ENCODE measurements at places on chromosomes 11 and 22.

DNA sequence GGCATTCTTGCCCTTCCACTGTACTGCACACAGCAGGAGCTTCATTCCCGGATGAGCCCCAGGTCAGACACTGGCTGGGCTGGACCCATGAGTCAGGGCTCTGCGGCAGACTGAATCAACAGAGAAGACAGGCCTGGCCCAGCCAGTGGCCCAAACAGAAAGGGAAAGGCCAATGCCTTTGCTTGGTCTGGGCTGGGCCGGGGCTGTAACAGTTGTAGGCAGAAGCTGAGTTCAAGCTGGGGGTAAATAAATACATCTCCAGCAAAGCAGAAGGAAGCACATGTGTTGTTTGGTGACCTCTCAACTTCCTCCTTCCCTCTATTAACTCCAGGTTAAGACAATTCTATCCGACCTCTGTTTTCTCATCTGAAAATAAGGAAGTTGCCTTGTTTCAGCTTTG, 1.8 kb upstream of the SMIM35 start:
- DNase-seq: no peak

DNA sequence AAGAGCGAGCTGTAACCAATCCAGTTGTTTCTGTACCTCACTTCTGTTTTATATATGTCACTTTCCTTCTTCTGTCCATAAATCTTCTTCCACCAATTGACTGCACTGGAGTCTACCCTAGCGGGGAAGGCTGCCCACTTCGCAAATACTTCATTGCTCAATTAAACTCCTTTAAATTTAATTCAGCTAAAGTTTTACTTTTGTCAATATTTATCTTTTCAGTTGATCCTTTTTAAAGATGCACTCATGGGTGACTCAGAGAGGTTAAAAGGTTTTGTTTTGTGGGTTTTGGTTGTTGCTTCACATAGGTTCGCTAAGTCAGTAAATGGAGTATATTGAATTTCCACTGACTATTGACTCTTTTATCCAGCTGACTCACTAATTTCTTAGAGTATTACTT, 597.2 kb downstream of the DLG2 start:
- DNase-seq: no peak

- no peak for DNase-seq
Observed at GRCh38 chr11:38476808-38477575, 1879.0 kb upstream of the RAG2 start.

DNA sequence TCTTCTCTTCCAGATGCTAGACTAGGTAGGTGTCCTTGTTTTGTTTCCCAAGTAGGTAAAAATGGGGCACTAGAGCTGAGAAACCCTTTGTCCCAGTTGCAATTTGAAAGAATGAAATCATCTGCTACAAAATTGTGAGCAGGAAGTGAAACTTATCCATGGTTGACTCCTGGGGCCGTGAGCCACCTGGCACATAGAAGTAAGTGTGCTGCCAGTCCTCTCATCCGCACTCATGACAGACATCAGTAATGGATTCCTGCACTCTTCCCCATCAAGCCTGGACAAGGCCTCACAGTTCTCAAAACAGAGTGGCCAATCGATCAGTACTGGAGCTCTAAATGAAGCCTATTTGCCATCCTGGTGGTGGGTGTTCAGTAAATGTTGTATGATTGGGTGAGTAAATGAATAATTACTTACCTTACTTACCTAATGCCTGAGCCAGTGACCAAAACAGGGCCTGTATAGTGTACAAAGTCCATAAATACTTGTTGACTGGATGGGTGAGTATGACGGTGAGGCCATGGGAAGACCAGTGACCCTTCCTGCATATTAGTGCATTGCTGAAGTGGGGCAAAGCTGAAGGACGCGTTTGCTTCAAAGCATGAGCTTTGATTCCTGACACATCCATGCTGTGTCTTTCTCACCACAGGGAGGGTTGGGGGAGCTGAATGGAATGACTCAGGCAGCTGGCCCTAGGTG, 68.9 kb upstream of the HEPHL1 start:
- DNase-seq: no peak

DNA sequence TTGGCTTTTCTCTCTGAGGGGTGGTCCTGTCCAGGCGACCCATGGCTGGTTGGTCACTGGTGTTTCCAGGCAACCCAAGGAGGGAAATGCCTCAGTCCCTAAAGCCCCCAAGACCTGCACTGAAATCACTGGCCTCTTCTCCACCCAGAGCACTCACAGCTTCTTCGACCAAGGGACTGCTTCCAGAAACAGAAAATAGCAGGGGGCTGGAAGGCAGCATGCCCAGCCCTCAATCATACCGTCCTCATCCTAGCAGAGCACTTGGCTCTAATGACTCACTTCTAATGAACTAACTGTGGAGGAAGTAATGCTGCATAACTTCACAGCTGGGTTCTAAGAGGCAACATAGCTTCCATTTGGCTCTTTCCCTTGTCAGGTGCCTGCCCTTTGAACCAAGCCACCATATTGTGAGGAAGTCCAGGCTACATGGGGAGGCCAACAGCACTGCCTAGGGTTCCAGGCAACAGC, 27.6 kb downstream of the DKK3 start:
- peak; percentile 89 for DNase-seq

- DNase-seq: peak; percentile 97
Observed at GRCh38 chr11:34302046-34302921, 55.5 kb downstream of the ABTB2 start.

DNA sequence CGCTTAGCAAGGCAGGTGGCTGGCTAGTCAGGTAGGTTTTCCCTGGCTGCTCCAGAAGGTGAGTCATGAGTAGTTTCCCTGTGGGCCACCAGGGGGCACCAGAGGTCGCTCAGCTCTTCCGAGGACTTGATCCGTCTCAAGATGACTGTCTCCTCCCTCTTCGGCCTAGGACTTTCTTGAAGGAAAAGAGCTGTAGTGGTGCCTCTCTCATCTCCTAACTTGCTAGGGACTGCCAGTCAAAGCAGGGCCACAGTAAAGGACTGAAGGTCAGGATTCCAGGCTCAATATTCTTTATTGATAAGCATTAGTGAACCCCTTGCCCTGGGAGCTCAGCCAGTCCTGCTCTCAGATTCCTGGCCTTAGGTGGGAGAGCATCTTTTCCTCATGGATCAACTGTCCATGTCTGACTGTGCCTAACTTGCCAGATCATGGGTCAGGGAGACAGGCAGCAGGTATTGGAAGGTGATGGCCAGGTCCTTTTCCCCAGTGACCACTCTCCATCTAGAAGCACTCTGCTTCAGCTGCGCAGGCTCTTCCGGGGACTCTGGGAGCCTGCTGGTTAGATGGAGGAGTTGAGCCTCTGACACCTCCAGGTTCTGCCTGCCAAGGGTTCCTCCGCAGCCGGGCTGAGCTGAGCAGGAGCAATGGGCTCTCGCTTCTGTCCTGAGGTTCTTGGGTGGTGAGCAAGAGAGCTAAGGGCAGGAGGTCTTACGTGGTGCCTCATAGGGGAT, 1.9 kb downstream of the POLD4 start:
- peak; percentile 87 for DNase-seq

DNA sequence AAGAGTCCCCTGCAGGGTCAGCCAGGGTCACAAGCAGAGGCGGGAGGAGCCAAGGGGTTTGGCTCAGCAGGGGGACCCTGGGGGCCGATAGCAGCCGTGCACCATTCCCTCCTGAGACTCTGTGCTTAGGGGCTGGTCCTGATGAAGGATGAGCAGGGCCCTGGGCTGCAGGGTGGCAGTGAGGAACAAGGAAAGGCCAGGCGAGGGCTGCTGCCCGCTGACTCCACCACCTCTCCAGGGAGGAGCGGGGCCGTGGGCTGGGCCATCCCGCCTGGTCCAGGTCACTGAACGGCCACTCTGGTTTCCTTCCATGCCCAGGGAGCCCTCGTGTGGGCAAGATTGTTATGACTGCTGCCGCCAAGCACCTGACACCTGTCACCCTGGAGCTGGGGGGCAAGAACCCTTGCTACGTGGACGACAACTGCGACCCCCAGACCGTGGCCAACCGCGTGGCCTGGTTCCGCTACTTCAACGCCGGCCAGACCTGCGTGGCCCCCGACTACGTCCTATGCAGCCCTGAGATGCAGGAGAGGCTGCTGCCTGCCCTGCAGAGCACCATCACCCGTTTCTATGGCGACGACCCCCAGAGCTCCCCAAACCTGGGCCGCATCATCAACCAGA, 9.2 kb upstream of the NDUFS8 start:
- DNase-seq: no peak

DNA sequence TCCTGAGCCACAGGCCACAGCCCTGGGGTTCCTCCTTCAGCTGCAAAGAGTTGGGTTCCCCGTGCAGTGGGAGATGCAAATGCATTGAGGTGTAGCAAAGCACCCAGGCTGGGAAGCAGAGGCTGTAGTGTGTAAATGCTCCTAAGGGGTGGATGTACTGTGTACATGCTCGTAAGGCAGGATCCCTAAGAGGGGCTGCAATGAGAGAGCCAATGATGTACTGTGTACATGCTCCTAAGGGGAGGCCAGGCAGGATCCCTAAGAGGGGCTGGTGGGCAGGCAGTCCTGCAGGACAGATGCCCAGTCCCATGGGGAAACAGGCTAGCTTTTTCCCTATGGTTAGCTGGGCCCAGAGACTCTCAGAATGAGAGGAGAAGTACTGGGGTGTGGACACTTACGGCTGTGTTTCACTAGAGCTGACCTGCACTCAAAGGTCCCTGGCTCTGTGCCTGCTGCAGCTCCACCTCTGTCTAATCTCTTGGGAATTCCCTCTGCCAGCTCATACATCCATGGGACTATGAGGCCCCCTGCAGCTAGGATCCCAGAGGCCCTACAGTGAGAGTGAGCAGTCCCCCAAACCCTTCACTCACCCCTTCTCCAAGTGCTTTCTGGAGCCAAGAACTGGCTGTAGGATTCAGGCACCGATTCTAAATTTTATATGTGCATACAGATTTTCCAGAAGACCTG, 261.9 kb upstream of the LUZP2 start:
- DNase-seq: peak; percentile 28

DNA sequence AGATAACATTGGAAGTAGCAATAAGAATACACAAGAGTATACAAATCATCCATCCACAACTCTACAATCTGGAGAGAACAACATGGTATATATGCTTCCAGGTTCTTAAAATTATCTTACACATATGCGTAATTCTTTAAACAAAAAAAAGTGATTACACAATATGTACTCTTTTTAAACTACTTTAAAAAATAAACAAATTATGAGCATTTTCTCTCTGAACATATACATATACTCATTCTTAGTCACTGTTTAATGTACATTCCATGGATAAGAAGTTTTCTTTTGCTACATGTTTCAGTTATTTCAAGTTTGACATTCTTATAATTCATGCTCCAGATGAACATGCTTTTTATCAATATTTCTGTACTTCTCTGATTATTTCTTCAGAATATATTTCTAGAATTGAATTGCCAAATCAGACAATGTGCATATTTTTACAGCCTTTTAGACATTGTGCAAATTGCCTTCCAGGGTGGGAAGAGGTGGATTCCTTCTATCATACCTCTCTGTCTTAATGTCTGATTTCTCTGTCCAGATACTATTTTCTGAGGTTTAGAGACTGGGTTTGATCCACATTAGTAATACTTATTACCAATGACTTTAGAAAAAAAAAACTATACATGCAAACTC, 551.6 kb downstream of the METTL15 start:
- DNase-seq: no peak

GRCh38 chr11:69155302-69156234, at the start of gene SMIM38:
Gene SMIM38, plus strand, starts transcription at chr11:69155935. Its CDS starts 1,912 bp downstream, at chr11:69157847.
- DNase-seq: no peak

GRCh38 chr11:121265586-121265985, 27.0 kb upstream of the SC5D start:
- DNase-seq: no peak

GRCh38 chr22:41535244-41535643, 9.0 kb downstream of the POLR3H start:
- peak; percentile 67 for DNase-seq

DNA sequence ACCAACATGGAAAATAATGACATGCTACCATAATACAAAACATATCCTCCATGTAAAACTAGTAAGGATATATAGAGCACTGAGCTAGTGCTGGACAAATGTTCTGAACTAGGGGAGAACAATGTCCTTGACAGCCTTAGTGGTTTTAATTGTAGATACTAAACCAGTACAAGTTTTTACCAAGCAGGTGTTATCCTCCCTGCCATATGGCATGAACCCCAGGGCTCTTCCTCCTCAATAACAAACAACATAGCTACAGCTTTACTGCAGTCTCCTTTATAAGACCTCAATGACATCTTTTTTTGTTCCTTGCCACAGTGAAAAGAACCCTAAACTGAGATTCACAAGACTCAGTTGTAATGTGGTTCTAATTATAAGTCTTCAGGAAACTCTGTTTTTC, 70.2 kb upstream of the GDPD4 start:
- DNase-seq: no peak

DNA sequence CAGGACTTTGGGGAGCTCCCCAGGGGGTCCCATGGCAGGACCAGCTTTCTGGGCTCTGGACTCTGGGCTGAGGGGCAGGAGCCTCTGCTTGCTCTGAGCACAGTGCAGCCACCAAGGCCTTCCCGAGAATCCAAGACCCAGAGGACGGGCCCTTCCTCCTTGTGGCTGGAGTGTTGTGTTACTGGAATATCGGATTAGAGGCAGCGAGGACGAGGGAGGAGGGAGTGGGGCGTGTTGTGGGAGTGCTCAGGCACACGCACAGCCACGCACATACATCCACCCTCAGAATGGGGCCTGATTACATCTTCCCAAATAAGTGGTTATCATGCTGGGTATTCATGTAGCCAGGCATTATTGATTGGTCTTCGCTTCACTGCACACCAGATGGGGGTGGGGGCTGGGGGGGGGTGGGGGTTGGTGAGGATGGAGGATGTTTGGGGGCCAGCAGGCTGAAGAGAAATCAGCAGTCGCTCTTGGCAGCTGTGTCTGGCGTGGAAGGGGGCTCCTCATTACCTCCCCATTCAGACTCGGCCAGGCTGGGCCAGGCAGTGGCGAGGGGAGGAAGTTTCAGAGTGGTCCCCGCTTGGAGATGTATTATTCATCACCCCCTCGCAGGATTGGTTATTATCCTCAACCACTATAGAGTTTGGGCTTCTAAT, 120.9 kb downstream of the ST3GAL4 start:
- no peak for DNase-seq

DNA sequence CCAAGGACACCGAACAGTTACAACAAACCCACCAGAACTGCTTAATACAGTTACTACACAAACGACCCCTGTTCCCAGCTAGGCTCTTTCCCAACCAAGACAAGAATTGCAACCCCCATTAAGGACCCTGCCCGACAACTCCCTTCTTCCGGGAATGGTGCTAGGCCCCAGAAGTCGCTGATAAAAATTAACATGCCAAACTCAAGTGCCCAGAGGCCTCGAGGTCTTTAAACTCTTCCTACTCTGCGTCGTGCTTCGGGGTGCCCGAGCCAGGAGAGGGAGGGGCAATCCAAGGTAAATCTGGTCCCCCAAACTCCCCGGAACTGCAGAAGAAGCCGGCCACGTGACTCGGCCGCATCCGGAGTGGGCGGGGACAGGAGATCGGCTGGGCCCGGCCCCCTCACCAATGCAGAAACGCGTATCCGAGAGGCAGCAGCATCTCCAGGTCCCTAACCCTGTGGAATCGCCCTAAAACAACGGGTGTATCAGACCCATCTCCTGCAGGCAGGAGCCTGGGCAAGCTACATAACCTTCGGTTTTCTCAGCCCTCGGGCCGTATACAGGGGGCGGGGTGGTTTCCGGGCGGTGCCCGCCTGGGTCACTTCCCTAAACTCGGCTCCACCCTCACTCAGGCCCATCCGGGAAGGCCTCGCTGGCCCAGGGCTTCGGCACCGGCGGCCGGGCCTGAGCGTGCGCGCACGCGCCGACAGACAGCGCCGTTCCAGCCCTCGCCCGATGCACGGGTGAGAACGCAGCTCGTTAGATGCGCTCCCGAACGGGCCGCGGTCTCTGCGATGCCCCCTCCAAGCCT, 1.1 kb downstream of the CFL1 start:
- DNase-seq: peak; percentile 76
